ENCODE measurements at places on chromosomes 2 and 18.

- no peak for DNase-seq
Observed at GRCh38 chr2:39228413-39229209, 15.2 kb downstream of the CDKL4 start.

GRCh38 chr2:162435676-162436075 lies 91.7 kb downstream of the GCA start:
- no peak for DNase-seq

DNA sequence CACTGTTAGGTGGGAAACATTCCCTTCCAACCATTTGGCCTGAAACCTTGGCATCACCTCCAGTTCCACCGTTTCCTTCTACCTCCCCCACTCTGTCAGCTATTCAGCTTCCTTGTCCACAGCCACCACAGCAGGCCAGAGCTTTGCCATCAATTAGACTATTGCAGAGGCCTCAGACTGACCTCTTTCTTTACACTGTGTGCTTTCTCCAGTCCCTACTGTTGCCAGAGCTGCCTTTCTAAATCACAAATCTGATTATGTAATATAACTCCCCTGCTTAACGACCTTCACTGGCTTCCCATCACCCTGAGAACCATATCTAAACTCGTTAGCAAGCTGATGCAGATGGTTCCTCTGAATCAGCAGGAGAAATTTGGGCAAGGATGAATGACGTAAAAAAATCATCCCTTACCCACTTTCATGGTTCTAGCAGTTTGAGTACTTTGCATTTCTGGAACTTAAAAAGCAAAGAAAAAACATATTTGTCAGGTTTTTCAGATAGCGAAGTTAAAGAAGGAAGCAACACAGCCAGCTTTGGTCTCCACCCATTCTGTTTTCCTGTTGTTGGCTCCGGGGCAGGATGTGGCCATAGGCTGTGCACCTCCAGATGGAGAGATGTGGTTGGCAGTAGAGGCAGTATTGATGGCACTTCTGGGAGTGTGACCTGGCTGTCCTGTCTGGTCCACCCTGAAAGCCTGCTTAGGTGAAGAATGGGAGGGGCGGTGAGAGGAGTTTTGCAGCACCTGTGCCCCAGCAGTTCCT lies 422.1 kb downstream of the PARD3B start:
- DNase-seq, result no peak

DNA sequence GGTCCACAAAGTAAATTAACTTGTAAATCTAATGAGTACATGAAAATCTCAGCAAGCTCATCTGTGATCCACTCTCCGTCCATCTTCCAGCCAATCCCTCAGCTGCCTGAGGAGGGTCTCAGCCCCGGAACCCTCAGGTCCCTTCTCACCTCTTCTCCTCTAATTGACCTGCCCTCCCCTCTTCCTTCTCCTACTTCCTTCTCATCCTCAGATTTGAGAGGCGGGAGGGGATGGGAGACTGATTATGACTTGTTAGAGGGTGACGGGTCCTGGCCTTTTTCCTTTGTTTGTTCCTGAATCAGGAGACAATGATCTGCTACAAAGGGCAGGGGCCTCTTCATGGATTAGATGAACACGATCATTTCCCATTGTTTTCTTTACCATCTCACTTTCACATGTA lies 80.1 kb downstream of the CYBRD1 start:
- no peak for DNase-seq

DNA sequence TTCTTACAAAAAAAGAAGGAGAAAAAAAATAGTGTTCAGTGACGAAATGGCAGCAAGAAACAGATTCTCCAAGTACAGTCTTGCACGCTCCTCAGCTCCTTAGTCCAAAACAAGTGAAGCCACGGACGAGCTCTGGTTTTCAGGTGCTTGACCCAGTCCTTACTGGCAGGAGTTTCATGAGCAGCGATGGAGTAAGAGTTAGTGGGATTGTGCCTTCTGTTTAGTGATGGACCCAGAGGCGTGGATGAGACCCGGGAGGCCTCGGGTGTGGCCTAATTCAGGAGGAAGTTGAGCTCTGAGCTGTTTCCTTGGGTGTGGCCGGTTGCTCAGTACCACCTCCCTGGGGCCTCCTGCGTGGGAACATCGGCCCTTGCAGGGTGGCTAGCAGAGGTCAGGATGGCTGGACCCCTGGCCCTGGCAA lies 52.0 kb downstream of the KIF5C start:
- DNase-seq, result no peak

GRCh38 chr2:170224692-170225294 lies 46.8 kb downstream of the MYO3B start:
- no peak for DNase-seq

DNA sequence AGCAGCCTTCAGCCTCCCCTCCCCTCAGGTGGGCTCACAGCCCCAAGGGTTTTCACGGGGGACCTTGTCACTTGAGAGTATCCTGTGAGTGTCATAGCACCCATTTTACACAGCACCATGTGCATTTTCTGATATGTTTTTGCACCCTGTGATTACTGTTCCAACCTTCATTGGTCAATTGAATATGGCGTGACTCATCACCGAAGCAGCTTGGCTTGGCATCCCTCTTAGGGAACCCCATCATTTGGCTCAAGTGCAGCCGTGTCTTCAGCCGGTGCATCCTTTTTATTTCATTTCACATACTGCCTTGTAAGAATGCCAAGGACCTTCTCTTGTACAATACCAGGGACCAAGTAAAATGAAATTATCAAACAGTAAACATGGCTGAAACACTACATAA lies 57.6 kb downstream of the NPAS2 start:
- no peak for DNase-seq

- DNase-seq, result no peak
Observed at GRCh38 chr18:35983818-35984217, 11.3 kb downstream of the RMP24 start.

DNA sequence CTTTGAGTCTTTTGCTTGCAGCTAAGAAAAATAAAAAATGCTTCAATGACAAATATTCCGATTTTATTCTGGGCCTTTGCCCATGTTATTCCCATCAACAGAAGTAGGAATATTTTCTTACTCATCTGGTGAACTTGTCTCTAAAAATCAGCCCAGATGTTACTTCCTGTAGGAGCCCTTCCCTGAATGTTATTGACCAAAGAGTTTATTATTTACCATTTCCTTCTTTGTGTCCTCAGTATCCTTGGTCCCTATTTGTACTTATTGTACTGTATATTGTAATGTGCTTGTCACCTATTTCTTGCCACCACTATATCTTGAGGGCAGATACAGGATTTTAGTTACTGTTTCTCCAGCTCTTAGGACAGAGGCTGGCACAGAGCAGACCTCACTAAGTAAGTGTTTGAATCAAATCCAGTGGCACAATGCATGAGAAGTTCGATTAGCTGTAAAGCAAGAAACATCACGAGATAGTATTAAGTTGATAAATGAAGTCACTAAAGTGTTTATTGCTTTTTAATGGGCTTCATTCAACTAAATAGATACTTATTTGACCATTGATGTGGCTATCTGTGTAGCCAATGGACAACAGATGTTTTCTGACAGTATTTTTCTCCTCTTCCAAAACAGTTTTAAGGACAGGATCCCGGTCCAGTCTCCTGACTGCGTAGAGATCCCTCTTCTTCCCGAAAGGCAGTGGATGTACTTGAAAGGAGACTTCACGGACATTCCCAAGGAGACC lies 109.1 kb downstream of the DDX1 start:
- DNase-seq, result no peak
